ENCODE measurements at places on chromosomes 11 and 22.
A peak's percentile ranks its signal among the peaks of the same experiment; 100 is the strongest.

GRCh38 chr22:30288419-30289140 lies 725 bp downstream of the CASTOR1 start:
- no peak for DNase-seq

GRCh38 chr11:723120-723883 lies 17.3 kb downstream of the EPS8L2 start:
- peak; percentile 70 for DNase-seq

DNA sequence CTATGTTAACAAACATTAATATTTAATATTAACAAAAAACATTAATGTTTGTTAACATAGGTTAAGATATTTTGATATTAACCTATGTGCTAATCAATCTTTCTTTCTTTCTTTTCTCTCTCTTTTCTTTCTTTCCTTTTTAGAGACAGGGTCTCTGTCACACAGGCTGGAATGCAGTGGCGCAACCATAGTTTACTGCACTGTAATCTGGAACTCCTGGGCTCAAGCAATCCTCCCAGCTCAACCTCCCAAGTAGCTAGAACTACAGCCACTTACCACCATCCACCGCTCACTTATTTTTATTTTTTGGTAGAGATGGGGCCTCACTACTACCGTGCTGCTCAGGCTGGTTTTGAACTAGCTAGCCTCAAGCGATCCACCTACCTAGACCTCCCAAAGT lies 13.2 kb downstream of the SIK3 start:
- no peak for DNase-seq

GRCh38 chr11:7272373-7272772 lies 20.7 kb downstream of the SYT9 start:
- no peak for DNase-seq

- peak; percentile 33 for DNase-seq
These were observed 25.4 kb downstream of the SIK3 start for GRCh38 chr11:117072517-117073461.
